ENCODE measurements at places on chromosomes 4 and X. TPM values are rescaled to one million over a fixed set of nuclear protein-coding genes. Genes with fewer than 3 reads are reported as not detected.

GRCh38 chrX:103510031-103510430, 9.3 kb downstream of the RAB40A start:
- DNase-seq, result no peak

- no peak for DNase-seq
Observed at GRCh38 chrX:13699183-13699826, 10.4 kb downstream of the RAB9A start.

DNA sequence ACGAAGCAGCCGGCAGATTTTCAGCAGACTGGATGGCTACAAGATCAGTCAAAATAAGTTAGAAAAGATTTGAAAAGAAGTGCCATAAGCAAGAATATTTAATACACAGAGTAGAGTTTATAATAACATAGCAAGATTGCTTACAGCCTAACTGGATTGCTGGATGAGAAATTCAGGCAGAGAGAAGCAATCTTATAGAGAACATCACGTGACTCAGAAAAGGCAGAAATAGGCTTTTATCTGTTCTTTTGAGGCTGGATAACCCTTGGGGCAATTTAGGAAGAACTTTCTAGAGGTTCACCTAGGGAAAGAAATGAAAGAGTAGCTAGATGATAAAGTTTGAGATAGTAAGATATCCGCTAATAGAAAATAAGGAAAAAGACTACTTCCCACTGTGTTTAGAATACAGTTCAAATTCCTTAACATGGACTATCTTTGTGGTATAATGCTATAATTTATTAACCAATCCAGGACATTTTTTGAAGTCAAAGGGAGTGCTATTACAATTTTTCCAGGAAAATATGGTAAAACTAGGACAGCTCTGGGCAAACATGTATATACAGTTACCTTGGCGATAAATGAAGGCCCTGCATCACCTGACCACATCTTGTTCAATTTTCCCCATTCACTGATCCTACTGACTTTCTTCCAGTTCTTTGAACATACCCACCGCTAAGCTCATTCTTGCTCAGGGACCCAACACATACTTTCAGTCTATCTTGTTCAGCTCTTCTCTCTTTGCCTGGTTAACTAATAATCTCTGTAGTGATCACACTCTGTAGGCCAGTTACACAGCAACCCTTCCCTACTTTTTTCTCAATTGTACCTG, 12.7 kb upstream of the SPCS3 start:
- no peak for DNase-seq

DNA sequence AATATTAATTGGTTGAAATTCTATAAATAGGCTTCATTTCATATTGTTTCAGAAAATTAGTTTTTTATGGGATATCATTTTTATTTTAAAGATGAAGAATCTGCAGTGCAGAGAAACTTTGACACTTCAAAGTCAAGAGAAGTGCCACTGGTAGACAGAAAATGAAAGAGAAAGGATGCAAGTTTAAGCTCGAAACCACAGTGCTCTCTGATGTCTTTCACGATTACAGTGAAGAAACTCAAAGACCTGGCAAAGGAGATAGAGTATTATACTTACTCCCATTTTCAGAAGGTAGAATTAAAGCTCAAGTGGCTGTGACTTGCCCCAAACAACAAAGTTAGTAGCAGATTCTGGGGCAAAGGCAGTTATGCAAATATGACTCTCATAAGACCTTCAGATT, 745.4 kb downstream of the TECRL start:
- no peak for DNase-seq

The SPANXA2 gene
- total RNA-seq, result not detected
